ENCODE measurements at places on chromosomes 1 and 21. TPM values are rescaled to one million over a fixed set of nuclear protein-coding genes. Genes with fewer than 3 reads are reported as not detected.

ZNF593OS gene
- not detected for total RNA-seq

TLR5 gene
- 2.8 TPM for total RNA-seq

RGS7 gene
- not detected for total RNA-seq

TFAP2E gene
- 3.2 TPM for total RNA-seq

ARHGAP29 gene
- total RNA-seq: not detected

ELAPOR1 gene
- 30.6 TPM for total RNA-seq

NPL gene
- 4.7 TPM for total RNA-seq

FAM72A gene
- total RNA-seq: not detected

VHLL gene
- not detected for total RNA-seq

DCST1 gene
- 0.23 TPM for total RNA-seq

OLFML3 gene
- 1.0 TPM for total RNA-seq

DYNLT5 gene
- total RNA-seq: not detected

WDR3 gene
- total RNA-seq: 11.0 TPM

SLC1A7 gene
- not detected for total RNA-seq

TOMM40L gene
- 6.9 TPM for total RNA-seq

MCOLN3 gene
- 3.2 TPM for total RNA-seq

SYT2 gene
- total RNA-seq: not detected

ACP6 gene
- total RNA-seq: 13.1 TPM

All from T-helper 17 cell (primary cell).